ENCODE measurements at places on chromosomes 5 and 9. TPM values are rescaled to one million over a fixed set of nuclear protein-coding genes. Genes with fewer than 3 reads are reported as not detected.

GRCh38 chr5:79802406-79802805 lies 112.8 kb downstream of the CMYA5 start:
- H3K36me3 ChIP-seq: no peaks in the 10 kb centered on the region
- no peak for DNase-seq
- H3K27ac ChIP-seq: no peak overlapping the region
- no peak overlapping the region for H3K4me3 ChIP-seq
- no peaks in the 10 kb centered on the region for H3K27me3 ChIP-seq

GRCh38 chr9:7154003-7154619 lies 396.3 kb downstream of the KDM4C start:
- no peak overlapping the region for H3K4me3 ChIP-seq
- no peak for DNase-seq
- H3K36me3 ChIP-seq: peaks cover 8% of the 10 kb centered on the region
- H3K27me3 ChIP-seq: no peaks in the 10 kb centered on the region

DNA sequence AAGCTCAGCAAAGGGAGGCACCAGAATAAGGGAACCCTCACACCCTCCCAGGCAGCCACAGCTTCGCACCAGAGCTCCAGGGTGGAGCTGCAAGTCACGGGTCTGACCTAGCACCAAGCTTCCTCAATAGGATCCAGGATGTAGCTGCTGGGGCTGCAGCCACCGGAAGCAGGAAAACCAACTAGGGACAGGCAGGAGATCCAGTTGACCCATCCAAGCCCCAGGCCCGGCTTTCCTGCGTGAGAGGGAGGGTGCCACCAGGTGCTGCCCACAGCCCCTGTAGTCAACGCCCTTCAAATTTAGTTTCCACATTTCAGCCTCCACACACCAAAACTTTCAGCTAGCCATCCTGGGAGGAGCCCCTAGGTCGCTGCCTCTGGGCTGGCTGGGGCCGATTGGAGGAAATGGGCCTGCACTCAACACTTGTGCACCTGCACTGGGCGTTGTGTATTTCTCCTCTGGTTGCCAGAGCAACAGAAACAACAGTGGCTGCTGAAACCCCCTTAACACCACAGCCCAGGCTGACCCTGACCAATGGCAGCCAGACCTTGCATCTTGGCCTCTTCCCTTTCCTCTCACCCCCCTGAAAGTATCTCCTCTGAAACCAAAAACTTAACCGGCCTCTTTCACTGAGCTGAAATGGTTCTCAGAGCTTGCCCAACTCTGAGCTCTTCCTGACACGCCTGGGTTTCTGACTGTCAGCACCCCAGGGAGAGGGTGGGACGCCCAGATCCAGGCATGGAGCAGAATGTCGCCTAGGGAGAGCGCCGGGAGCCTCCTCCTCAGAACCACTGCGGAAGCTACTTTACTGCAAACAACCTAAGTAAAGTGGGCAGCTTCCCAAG lies 226.5 kb upstream of the MAP3K1 start:
- no peak overlapping the region for H3K4me3 ChIP-seq
- peaks cover 30% of the 10 kb centered on the region for H3K4me1 ChIP-seq
- H3K36me3 ChIP-seq: no peaks in the 10 kb centered on the region
- peak; percentile 52 for DNase-seq
- H3K27me3 ChIP-seq: no peaks in the 10 kb centered on the region
- peak overlapping the region; percentile 90 for H3K27ac ChIP-seq

GRCh38 chr9:117704597-117704996 lies 394 bp downstream of the TLR4 start:
- no peaks in the 10 kb centered on the region for H3K27me3 ChIP-seq
- no peaks in the 10 kb centered on the region for H3K36me3 ChIP-seq
- no peak for DNase-seq
- H3K27ac ChIP-seq: no peak overlapping the region

- H3K27ac ChIP-seq: no peak overlapping the region
- no peaks in the 10 kb centered on the region for H3K36me3 ChIP-seq
- no peak for DNase-seq
- no peak overlapping the region for H3K4me3 ChIP-seq
- no peaks in the 10 kb centered on the region for H3K27me3 ChIP-seq
- H3K4me1 ChIP-seq: no peaks in the 10 kb centered on the region
Observed at GRCh38 chr5:4196744-4197143, 601.1 kb downstream of the IRX1 start.

DBH gene
- not detected for total RNA-seq

- H3K27me3 ChIP-seq: no peaks in the 10 kb centered on the region
- H3K27ac ChIP-seq: no peak overlapping the region
- peaks cover 14% of the 10 kb centered on the region for H3K4me1 ChIP-seq
- peak; percentile 55 for DNase-seq
- H3K4me3 ChIP-seq: no peak overlapping the region
- H3K36me3 ChIP-seq: no peaks in the 10 kb centered on the region
Observed at GRCh38 chr9:137064027-137064879, 6.1 kb downstream of the SAPCD2 start.

DNA sequence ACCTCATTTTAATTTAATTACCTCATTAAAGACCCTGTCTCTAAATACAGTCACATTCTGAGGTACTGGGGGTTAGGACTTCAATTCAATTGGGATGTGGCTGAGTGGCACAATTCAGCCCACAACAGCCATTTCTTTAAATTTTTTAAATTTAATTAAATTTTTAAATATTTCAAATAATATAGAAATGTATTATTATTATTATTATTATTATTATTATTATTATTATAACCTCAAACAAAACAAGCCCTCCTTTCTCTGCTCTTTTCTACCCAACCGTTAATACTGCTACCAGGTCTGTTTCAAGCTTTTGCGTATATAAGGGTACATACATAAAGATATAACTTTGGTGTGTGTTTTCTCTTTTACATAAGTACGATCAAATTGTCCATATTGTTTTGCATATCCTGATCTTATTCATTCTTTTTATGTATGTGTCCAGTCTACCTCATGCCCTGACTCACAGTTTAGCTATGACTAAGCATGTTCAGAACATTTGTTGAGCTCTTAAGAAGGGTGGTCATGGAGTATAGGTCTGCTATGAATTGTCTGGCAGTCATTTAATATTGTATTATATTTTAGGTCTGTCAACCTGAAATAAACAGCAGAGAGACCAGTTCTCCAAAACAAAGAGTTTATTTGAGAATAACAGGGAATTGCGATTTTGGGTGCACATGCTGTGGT lies 16.1 kb upstream of the RAB14 start:
- no peak overlapping the region for H3K27ac ChIP-seq
- H3K4me3 ChIP-seq: no peak overlapping the region
- no peaks in the 10 kb centered on the region for H3K27me3 ChIP-seq
- H3K36me3 ChIP-seq: no peaks in the 10 kb centered on the region
- DNase-seq: no peak

DMGDH gene
- 2.9 TPM for total RNA-seq

PHF24 gene
- total RNA-seq: not detected

- no peak overlapping the region for H3K4me3 ChIP-seq
- H3K27ac ChIP-seq: no peak overlapping the region
- no peaks in the 10 kb centered on the region for H3K27me3 ChIP-seq
- DNase-seq: no peak
Observed at GRCh38 chr9:111533099-111533790, 8.3 kb downstream of the ZNF483 start.

DNA sequence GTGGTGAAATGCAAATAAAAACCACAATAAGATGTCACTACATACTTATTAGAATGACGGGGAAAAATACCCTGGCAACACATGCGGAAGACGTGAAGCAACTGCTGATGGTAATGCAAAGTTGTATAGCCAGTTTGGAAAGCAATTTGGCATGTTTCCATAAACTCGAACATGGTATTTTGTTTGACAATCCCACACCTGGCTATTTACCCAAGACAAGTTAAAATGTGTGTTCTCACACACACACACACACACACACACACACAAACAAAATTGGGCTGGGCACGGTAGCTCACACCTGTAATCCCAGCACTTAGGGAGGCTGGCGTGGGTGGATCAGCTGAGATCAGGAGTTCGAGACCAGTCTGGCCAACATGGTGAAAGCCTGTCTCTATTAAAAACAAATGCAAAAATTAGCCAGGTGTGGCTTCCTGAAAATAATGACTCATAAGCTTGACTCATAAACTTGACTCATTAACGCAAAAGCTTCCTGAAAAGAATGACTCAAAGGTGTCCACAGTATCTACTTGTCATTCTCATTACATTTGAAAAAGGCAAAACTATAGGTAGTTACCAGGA lies 456.5 kb downstream of the CDH18 start:
- no peaks in the 10 kb centered on the region for H3K4me1 ChIP-seq
- no peak for DNase-seq
- H3K4me3 ChIP-seq: no peak overlapping the region
- H3K36me3 ChIP-seq: no peaks in the 10 kb centered on the region
- no peaks in the 10 kb centered on the region for H3K27me3 ChIP-seq
- H3K27ac ChIP-seq: no peak overlapping the region

- H3K4me3 ChIP-seq: no peak overlapping the region
- no peak overlapping the region for H3K27ac ChIP-seq
- H3K4me1 ChIP-seq: no peaks in the 10 kb centered on the region
- H3K27me3 ChIP-seq: no peaks in the 10 kb centered on the region
Observed at GRCh38 chr5:39811381-39811780, 386.6 kb upstream of the DAB2 start.

LOX gene
- total RNA-seq: 0.16 TPM

DNA sequence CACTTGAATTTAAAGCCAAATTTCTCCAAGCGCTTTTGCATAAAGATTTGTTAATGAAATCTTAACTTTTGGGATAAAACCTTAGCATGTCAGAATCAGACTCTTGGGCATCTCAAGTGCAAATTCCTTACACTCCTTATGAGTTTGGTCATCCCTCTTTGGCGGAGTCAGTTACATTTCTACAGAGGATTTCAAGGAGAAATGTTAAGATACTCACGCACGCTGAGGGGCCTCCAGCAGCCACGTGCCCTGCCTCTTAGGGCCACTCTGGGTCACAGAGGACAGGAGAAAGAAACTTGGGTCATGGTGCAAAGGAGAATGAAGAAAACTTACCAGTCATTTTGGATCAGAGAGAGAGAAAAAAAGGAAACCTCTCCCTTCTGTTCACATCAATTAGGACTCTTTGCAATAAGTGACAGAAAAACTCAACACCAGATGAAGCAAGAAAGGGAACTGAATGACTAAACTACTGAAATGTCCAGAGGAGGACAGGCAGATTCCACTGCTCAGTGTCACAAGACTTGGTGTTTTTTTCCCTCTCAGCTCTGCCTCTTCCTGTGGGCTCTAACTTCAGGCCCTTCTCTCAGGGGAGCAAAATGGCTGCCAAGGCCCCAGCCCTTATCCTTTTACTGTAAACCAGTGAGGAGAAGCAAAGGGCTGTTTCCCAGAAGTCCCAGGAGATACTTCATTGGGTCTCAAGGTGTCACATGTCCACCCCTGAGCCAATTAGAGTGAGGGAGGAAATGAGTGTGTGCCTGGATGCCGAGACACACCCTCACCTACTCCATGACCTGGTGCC lies 63.3 kb upstream of the NFIL3 start:
- H3K27me3 ChIP-seq: no peaks in the 10 kb centered on the region
- H3K27ac ChIP-seq: no peak overlapping the region
- no peaks in the 10 kb centered on the region for H3K36me3 ChIP-seq
- H3K4me1 ChIP-seq: no peaks in the 10 kb centered on the region

ANKS6 gene
- 8.1 TPM for total RNA-seq

DNA sequence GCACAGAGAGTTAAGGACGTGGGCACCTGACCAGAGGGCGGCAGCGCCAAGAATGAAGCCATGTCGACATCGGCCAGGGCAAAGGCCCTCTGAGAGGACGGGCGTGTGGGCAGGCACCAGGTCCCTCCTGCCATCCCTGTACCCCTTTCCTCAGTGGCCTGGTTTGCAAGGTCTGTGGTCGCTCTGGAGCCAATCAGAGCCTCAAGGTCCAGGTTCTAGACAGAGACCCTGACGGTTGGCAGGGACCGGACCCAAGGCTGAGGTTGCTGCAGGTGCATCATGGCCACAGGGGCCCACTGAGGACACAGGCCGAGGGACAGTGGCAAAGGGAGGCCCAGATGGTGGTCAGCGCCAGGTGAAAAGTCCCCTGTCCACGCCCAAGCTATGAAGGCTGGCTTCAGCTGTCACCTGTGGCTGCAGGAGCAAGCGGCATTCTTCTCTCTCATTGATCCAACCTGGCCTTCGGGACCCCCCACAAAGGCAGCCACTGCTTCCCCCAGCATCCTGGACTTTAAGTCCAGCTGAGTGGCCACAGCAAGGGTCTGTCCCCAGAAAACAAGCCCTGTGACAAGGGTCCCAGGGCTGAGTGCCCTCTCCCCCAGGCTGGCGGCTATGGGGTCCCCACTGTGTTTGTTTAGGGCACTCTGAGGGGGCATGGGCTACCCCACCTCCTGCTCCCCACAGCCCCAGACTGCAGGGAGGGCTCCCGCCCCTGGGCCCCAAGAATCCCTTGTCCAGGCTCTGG lies 48.9 kb downstream of the VAV2 start:
- no peaks in the 10 kb centered on the region for H3K27me3 ChIP-seq
- no peak overlapping the region for H3K4me3 ChIP-seq
- no peaks in the 10 kb centered on the region for H3K36me3 ChIP-seq
- no peak for DNase-seq
- H3K27ac ChIP-seq: no peak overlapping the region
- peaks cover 23% of the 10 kb centered on the region for H3K4me1 ChIP-seq

- H3K4me3 ChIP-seq: no peak overlapping the region
- H3K27ac ChIP-seq: no peak overlapping the region
- H3K4me1 ChIP-seq: no peaks in the 10 kb centered on the region
- peaks cover 28% of the 10 kb centered on the region for H3K27me3 ChIP-seq
- no peaks in the 10 kb centered on the region for H3K36me3 ChIP-seq
Observed at GRCh38 chr5:144205141-144205551, 34.5 kb downstream of the KCTD16 start.

DNA sequence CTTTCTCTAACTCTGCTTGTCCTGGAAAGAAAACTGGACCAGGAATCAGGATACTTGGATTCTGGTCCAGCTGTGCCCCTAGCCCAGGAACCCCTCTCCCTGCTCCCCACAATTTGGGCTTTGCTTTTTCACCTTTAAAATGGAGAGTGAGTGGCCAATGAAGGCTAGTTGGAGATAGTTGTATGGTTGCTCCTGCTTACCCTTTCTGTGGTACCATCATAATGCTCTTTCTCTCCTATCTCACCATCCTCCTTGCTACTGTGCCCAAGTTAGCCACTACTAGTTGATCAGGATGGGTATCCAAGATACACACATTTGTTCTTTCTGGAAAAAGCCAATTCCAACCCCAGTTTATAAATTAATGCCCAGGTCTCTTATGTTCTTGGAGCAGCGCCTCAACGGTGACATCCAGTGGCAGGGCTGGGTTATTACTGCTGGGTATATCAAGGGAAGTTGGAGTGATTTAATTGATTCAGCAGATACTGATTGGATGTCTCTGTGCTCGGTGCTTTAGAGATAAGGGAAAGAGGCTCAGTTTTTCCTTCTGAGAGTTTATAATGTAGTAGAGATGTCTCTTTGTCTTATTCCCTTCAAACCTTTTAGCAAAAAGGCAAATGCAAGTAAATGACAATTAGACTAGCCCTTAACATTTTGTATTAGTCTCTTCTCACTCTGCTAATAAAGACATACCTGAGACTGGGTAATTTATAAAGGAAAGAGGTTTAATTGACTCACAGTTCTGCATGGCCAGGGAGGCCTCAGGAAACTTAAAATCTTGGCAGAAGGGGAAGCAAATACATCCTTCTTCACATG lies 38.5 kb downstream of the FAXDC2 start:
- no peaks in the 10 kb centered on the region for H3K27me3 ChIP-seq
- H3K36me3 ChIP-seq: peaks cover 46% of the 10 kb centered on the region
- peaks cover 21% of the 10 kb centered on the region for H3K4me1 ChIP-seq
- no peak overlapping the region for H3K27ac ChIP-seq
- no peak overlapping the region for H3K4me3 ChIP-seq

- no peak overlapping the region for H3K27ac ChIP-seq
- H3K4me1 ChIP-seq: no peaks in the 10 kb centered on the region
- no peaks in the 10 kb centered on the region for H3K27me3 ChIP-seq
- DNase-seq: no peak
- no peak overlapping the region for H3K4me3 ChIP-seq
Observed at GRCh38 chr5:158519433-158520021, 580.2 kb downstream of the EBF1 start.
